ENCODE measurements at places on chromosomes 6 and 20. TPM values are rescaled to one million over a fixed set of nuclear protein-coding genes. Genes with fewer than 3 reads are reported as not detected.

- no peak for DNase-seq
These were observed 165.7 kb upstream of the PTPRK start for GRCh38 chr6:128686084-128686483.

DYNLT2 gene
- total RNA-seq = 4.0 TPM

- DNase-seq = no peak
These were observed 61.5 kb downstream of the TRAM2 start for GRCh38 chr6:52515219-52515960.

- DNase-seq = no peak
These were observed 22.3 kb downstream of the TTLL2 start for GRCh38 chr6:167347226-167347625.

FRK gene
- total RNA-seq = 16.9 TPM

SRSF12 gene
- total RNA-seq = 7.3 TPM

DNA sequence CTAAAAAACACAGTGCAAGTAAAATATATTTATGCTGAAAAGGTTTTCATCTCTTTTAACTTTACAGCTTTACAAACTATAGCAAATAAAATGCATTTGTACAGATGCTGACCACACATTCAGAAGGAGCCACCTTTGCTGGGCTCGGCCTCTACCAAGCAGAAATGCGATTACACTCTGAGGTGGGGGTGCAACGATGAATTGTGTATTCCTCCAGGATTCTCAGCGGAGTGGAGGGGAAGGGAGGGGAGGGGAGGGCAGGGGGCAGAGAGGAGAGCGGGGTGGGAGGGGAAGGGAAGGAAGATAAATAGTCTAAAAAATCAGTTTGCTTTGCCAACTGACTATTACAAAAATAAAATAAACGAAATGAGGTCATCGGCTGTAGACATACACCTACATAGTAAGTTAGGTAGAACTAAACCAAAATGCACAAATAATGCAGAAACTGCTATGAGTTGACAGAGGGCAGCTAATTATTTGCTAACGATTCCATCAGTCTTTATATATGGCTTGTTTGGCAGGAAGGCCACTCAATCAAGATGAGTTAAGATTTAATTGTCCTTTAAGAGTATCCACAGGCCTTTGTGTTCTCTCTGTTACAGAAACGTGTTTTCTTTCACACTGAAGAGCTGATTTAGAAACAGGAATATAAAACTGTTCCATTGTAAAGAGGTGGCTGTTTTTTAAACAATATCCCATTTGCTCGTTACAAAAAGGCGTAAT is 90.1 kb downstream of the TAF4 start:
- DNase-seq = no peak

GRCh38 chr6:47230579-47230978 is 79.1 kb downstream of the TNFRSF21 start:
- DNase-seq = no peak

DNA sequence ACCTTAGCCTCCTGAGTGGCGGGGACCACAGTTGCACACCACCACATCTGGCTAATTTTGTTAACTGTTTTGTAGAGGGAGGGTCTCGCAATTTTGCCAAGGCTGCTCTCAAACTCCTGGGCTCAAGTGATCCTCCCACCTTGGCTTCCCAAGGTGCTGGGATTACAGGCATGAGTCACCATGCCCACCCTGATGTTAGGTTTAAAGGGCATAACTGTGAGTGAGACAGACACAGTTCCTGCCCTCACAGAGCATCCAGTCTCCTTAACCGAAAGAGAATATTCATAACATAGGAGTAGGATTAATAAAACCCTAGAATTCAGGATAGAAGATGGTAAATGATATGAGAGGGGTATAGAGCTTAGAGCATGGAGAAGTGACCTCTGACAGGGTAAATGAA is 3.1 kb upstream of the SPATA2 start:
- DNase-seq = no peak

DNA sequence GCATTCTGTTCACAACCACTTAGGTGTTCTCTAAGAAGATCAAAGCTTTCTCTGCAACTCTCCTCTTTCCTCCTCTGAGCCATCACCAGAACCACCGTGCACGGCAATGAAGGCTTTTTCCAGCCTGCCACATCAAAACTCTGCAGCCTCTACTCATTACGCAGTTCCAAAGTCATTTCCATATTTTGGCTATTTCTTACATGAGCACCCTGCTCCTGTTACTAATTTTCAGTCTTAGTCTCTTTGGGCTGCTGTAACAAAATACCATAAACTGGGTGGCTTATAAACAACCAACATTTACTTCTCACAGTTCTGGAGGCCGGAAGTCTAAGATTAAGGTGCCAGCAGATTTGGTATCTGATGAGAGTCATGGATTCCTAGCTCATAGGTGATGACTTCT is 70.4 kb upstream of the THBS2 start:
- DNase-seq = no peak

- no peak for DNase-seq
These were observed 74.4 kb upstream of the FOXC1 start for GRCh38 chr6:1535295-1535694.

- peak; percentile 39 for DNase-seq
These were observed 98.7 kb downstream of the BACH2 start for GRCh38 chr6:90197854-90198496.

- no peak for DNase-seq
These were observed 2.9 kb downstream of the SPAG4 start for GRCh38 chr20:35618263-35619131.

SIGLEC1 gene
- total RNA-seq = 0.16 TPM

AVP gene
- not detected for total RNA-seq

Measured in hepatocyte (in vitro differentiated cells).